ENCODE measurements at places on chromosomes 6 and 20. TPM values are rescaled to one million over a fixed set of nuclear protein-coding genes. Genes with fewer than 3 reads are reported as not detected.

SLC18B1 gene
- total RNA-seq = 4.4 TPM

PMEPA1 gene
- 24.8 TPM for total RNA-seq

UST gene
- total RNA-seq = 20.9 TPM

FAM217A gene
- total RNA-seq = 1.3 TPM

LRRN4 gene
- 2.2 TPM for total RNA-seq

NMBR gene
- total RNA-seq = not detected

ROMO1 gene
- 61.5 TPM for total RNA-seq

Data from pancreas (tissue), 10 donors.